Activated CD4-positive, alpha-beta T cell treated with anti-CD3 and anti-CD28 coated beads, Interleukin-2, amount 50 U/mL, for 4 hours (primary cell): ENCODE measurements at places on chromosomes 16 and 17.

GRCh38 chr17:30395398-30396022 lies 16.8 kb downstream of the CPD start:
- no peak for DNase-seq

DNA sequence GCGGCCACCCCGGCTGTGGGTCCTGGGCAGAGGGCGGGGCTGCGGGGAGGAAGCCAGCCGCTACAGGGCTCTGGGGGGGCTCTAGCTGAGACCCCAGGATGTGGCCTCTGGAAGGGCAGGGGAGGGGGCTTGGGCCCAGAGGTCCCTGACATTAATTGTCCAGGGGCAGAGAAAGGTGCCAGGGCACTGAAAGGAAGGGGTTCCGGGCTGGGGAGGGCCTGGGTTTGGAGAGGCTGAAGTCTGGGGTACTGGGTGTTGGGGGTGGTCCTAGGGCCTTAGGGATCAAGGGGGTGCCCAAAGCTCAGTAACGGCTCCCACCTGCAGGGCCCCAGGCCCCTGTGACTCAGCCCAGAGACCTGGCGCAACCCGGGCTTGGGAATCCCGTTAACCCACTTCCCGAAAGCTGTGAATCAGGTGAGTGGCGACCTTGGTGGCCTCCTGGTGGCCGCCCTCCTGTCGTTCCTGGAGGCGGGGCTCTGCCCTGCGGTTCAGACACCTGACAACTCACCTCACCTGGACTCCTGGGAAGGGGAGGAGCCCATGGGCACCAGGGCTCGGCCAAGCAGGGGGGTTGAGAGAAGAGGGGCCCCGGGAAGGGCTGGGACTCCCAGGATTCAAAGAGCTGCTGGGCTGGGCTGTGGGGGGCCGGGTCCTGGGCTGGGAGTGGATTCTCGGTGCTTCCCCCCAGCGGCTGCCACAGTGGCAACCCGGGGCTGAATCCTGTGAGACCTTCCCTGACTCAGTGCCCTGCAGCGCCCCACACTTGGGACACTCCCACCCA lies 465 bp upstream of the PRSS22 start:
- no peak for DNase-seq

DNA sequence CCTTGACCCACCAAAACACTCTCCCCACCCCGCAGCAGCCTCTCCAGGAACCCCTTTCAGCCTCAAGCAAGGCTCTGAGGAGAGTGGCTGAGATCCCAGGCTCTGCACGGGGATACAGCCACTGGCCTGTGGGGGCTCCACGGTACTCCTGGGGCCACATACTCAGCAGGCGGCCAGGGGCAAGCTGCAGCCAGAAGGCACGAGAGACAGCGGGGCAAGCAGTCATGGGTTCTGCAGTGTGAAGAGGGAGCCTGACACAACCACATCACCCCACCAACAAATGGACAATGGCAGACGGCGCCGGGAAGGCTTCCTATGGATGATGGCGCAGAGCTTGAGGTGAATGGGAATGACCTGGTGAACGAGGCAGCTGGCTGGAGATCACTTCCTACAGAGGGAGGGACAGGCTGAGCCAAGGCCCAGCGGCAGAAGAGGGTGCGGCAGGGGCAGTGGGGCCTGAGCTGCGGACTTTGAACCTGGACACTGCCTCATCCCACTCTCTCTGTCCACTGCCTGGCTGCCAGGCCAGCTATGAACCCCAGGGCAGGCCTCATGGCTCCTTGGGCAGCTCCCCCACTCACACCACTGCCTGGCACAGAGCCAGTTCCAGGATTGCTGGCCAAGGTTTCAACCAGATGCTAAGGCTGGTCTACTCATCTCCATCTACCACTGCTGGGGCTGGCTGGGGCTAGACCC lies 10.8 kb upstream of the BCAR1 start:
- no peak for DNase-seq

DNA sequence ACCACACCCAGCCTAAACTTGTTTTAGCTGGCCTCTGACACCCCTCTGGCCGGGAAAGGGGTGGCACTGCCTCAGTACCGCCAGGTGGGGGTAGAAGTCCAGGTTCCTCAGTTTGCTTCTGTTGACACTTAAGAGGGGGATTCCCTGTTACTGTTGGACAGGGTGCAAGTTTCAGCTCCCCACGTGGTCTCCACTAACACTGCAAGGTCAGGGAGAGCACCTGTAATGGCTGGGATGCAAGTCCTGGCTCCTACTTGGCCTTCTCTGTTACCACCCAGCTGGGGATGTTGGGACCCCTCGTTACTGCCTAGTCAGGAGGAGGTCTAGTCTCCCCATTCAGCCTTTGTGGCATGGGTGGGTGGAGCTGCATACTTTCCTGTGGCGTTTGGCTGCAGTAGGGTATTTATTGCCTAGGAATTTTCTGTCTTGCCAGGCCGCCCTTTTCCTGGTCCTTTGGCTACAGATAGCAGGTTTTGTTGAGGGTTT lies 10.6 kb upstream of the MFAP4 start:
- DNase-seq = no peak
